ENCODE measurements at places on chromosomes 1 and 21.

- no peaks in the 10 kb centered on the region for H3K36me3 ChIP-seq
- peaks cover 45% of the 10 kb centered on the region for H3K4me1 ChIP-seq
- H3K27ac ChIP-seq: peak overlapping the region; percentile 99
- no peak for DNase-seq
- H3K4me3 ChIP-seq: peak overlapping the region; percentile 80
Measured at GRCh38 chr1:160261556-160261892, 825 bp downstream of the DCAF8 start.

GRCh38 chr1:151277249-151277648 lies 4.8 kb upstream of the ZNF687 start:
- H3K27me3 ChIP-seq: no peaks in the 10 kb centered on the region
- H3K36me3 ChIP-seq: peaks cover 19% of the 10 kb centered on the region

DNA sequence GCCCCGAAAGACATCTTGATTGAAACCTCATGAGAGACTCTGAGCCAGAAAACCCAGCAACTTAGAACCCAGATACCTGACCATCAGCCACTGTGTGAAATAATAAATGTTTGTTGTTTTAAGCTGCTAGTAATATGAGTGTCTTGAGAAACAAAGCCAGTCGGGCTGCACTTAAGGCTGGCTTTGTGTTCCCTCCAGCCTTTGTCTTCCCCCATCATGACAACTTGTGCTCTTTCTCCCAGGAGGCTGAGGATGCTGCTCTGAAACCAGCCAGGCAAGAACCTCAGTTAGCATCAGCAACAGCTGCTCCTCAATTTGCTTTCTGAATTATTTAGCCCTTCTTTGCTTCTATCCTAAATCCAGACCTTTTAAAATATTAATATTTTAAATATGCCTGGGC lies 78.2 kb downstream of the SLC16A1 start:
- H3K4me3 ChIP-seq: no peak overlapping the region
- no peaks in the 10 kb centered on the region for H3K27me3 ChIP-seq
- no peaks in the 10 kb centered on the region for H3K4me1 ChIP-seq
- DNase-seq: no peak
- H3K36me3 ChIP-seq: no peaks in the 10 kb centered on the region
- no peak overlapping the region for H3K27ac ChIP-seq

DNA sequence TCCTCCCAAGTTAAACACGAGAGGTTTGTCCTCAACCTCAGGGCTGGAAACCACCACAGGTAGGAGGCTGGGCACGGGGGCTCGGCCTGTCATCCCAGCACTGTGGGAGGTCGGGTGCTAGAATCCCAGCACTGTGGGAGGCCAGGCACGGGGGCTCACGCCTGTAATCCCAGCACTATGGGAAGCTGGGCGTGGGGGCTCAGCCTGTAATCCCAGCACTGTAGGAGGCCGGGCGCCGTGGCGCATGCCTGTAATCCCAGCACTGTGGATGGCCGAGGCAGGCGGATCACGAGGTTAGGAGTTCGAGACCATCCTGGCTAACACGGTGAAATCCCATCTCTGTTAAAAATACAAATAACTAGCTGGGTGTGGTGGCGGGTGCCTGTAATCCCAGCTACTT lies 6.7 kb upstream of the CDK11A start:
- no peaks in the 10 kb centered on the region for H3K27me3 ChIP-seq
- H3K4me3 ChIP-seq: no peak overlapping the region
- peaks cover 10% of the 10 kb centered on the region for H3K4me1 ChIP-seq
- no peak for DNase-seq
- peaks cover 48% of the 10 kb centered on the region for H3K36me3 ChIP-seq

DNA sequence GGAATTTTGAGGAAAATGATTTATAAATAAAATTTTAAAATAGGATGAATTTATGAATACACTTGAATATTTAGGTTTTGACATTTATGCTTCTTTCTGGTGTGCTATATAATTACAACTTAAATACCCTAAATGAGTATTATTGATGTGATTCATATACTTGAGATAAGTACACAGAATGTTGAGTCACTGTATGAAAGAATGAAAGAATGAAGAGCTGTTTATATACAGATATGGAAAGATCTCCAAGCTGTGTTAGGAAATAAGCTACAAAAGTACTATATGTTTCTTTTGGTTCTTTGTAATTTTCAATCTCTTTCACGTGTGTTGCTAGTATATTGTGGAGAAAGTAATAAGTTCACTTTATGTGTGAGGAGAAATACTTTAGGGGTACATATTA lies 147.2 kb downstream of the RASAL2 start:
- no peak for DNase-seq
- peaks cover 10% of the 10 kb centered on the region for H3K4me1 ChIP-seq
- H3K27ac ChIP-seq: no peak overlapping the region
- no peak overlapping the region for H3K4me3 ChIP-seq

GRCh38 chr1:9376886-9377333 lies 84.2 kb downstream of the SPSB1 start:
- DNase-seq: peak; percentile 78
- H3K27ac ChIP-seq: peak overlapping the region; percentile 32
- H3K4me3 ChIP-seq: peak overlapping the region; percentile 10
- no peaks in the 10 kb centered on the region for H3K36me3 ChIP-seq

DNA sequence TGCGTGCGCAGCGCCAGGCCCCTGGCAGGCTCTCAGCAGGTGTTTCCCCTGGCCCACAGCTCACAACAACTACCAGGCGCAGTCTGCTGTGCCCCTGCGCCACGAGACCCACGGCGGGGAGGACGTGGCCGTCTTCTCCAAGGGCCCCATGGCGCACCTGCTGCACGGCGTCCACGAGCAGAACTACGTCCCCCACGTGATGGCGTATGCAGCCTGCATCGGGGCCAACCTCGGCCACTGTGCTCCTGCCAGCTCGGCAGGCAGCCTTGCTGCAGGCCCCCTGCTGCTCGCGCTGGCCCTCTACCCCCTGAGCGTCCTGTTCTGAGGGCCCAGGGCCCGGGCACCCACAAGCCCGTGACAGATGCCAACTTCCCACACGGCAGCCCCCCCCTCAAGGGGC lies 68.1 kb downstream of the ALPL start:
- no peaks in the 10 kb centered on the region for H3K36me3 ChIP-seq
- H3K27ac ChIP-seq: no peak overlapping the region
- peaks cover 4% of the 10 kb centered on the region for H3K27me3 ChIP-seq
- H3K4me1 ChIP-seq: no peaks in the 10 kb centered on the region

DNA sequence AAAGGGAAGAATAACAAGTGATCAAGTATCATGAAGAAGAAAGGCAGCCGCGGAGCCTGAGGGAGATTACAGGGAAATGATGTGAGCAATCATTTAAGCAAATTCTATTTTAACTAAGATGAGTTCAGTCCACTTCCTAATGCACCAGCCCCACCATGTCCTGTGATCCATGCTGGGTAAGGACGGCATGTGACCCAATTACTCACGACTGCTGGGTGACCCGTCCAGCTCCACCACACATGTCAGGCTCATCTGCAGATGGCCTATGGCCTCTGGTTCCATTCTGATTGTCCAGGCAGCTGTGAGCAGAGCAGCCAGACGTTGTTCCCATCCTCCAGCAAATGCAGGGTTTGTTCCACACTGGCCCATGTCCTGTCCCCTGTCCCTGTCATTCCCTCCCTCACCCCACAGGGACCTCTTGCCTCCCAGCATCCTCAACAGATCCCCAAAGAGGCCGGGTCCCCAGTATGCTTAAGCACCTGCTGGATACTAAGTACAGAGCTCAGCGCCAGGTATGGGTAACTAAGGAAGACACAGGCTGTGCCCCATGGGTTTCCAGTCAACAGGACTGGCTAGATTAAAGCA lies 87.9 kb downstream of the MATN1 start:
- DNase-seq: no peak
- no peaks in the 10 kb centered on the region for H3K36me3 ChIP-seq
- H3K27me3 ChIP-seq: no peaks in the 10 kb centered on the region
- no peak overlapping the region for H3K27ac ChIP-seq
- H3K4me1 ChIP-seq: no peaks in the 10 kb centered on the region
- H3K4me3 ChIP-seq: no peak overlapping the region

GRCh38 chr1:199018471-199019135 lies 379.8 kb downstream of the PTPRC start:
- H3K4me3 ChIP-seq: no peak overlapping the region
- no peaks in the 10 kb centered on the region for H3K4me1 ChIP-seq
- H3K27ac ChIP-seq: no peak overlapping the region
- DNase-seq: no peak
- H3K27me3 ChIP-seq: no peaks in the 10 kb centered on the region
- H3K36me3 ChIP-seq: no peaks in the 10 kb centered on the region

DNA sequence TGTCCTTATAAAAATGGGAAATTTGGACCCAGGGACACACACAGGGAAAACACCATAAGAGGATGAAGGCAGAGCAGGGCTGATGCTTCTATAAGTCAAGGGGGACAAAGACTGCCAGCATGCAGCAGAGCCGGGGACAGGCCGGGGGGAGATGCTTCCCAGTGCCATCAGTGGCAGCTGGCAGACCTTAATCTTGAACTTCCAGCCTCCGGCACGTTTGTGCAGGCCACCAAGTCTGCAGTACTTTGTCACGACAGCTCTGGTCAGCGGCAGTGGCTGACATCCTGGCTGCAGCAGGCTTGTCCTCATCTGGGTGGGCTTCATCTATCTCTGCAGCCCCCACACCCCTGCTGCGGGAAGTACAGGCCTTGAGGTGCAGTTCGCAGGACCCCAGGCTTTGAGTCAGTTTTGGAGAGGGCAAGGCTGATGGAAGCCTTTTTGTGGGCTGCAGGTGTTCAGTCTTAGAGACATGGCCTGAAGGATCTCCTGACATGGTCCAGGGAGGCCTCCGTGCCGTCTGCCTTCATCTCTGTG lies 186.0 kb downstream of the DYRK1A start:
- no peak overlapping the region for H3K4me3 ChIP-seq
- peak overlapping the region; percentile 89 for H3K27ac ChIP-seq
- H3K36me3 ChIP-seq: no peaks in the 10 kb centered on the region
- no peak for DNase-seq
- H3K27me3 ChIP-seq: no peaks in the 10 kb centered on the region

- no peak overlapping the region for H3K4me3 ChIP-seq
- no peak overlapping the region for H3K27ac ChIP-seq
- H3K4me1 ChIP-seq: peaks cover 15% of the 10 kb centered on the region
- no peaks in the 10 kb centered on the region for H3K36me3 ChIP-seq
Measured at GRCh38 chr1:181044449-181044966, 10.7 kb downstream of the MR1 start.

DNA sequence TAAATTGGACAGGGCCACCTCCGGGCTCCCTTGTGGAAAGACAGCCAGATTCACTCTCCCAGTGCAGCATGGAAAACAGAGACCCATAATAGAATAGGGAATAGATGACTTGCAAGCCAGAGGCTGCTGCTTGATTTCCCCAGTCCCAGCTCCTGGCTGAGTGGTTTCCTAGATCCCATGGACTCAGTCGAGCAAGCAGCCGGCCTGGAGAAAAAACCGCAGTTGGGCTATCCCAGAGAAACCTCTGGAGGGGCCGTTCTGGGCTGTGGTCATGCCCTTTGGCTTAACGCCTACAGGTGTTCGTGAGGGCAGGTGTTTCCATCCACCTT lies 61.7 kb downstream of the ELK4 start:
- DNase-seq: no peak
- no peaks in the 10 kb centered on the region for H3K4me1 ChIP-seq
- no peak overlapping the region for H3K27ac ChIP-seq
- no peaks in the 10 kb centered on the region for H3K36me3 ChIP-seq
- no peaks in the 10 kb centered on the region for H3K27me3 ChIP-seq

GRCh38 chr1:62437273-62437940 lies 558 bp downstream of the USP1 start:
- H3K27me3 ChIP-seq: no peaks in the 10 kb centered on the region
- peaks cover 33% of the 10 kb centered on the region for H3K4me1 ChIP-seq
- DNase-seq: peak; percentile 51
- H3K36me3 ChIP-seq: no peaks in the 10 kb centered on the region

GRCh38 chr1:2344121-2344681 lies 47.2 kb downstream of the MORN1 start:
- H3K27me3 ChIP-seq: no peaks in the 10 kb centered on the region
- H3K36me3 ChIP-seq: no peaks in the 10 kb centered on the region
- no peak overlapping the region for H3K4me3 ChIP-seq
- DNase-seq: peak; percentile 43
- no peak overlapping the region for H3K27ac ChIP-seq

DNA sequence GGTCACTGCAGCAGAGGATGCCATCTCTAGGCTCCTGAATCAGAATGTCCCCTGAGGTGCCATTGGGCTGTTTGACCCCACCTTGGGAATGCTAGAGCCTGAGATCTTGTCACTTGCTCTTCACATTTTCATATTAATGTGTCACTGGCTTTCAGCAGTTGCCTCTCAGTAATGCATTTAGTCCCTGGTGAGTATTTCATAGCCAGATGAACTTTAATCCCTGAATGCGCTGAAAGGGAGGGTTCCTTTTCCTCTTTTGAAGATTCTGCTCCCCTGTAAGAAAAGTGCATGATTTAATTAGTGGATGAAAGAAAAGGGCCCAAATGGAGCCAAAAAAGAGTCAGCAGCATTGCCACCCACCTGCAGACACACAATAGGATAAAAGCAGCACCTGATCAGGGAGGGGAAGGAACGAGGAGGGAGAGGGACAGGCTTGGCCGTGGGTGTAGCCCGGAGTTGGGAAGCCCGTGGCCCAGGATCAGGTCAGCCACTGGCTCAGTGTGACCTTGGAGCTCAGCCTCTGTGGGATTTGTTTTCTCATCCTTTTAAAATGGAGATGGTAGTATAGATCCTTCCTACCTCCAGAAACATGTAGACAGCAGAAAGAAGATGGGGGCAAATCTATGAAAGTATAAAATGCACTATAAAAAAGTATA lies 31.1 kb downstream of the ROR1 start:
- H3K27me3 ChIP-seq: no peaks in the 10 kb centered on the region
- DNase-seq: no peak
- no peaks in the 10 kb centered on the region for H3K36me3 ChIP-seq
- H3K27ac ChIP-seq: no peak overlapping the region
- H3K4me3 ChIP-seq: no peak overlapping the region
- H3K4me1 ChIP-seq: peaks cover 2% of the 10 kb centered on the region

- H3K27me3 ChIP-seq: no peaks in the 10 kb centered on the region
- H3K27ac ChIP-seq: peak within 1 kb of the TSS; percentile 79
- no peaks in the 10 kb centered on the region for H3K36me3 ChIP-seq
- peak; percentile 49 for DNase-seq
- H3K4me1 ChIP-seq: peaks cover 8% of the 10 kb centered on the region
- H3K4me3 ChIP-seq: peak within 1 kb of the TSS; percentile 73
Measured at GRCh38 chr1:36306210-36306901, at the start of gene SH3D21. Gene SH3D21, plus strand, starts transcription at chr1:36306368. Its CDS starts 53 bp downstream, at chr1:36306421.

- no peak overlapping the region for H3K4me3 ChIP-seq
- H3K36me3 ChIP-seq: no peaks in the 10 kb centered on the region
Measured at GRCh38 chr1:89837036-89837481, 16.2 kb downstream of the LRRC8D start.

DNA sequence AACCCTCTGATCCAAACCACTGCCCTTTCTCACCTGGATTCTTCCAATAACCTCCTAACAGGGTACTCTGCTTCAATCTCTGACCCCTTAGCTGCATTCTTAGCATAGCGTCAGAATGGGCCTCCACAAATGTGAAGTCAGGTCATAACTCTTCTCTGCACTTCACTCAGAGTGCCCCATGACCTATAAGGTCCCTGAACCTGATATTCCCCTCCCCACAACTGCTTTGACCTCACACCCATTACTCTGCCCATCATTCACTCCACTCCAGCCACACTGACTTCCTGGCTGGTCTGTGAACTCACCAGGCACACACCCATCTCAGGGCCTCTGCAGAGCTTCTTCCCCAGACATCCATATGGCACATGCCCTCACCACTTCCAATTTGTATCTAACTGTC lies 141.9 kb downstream of the ZNF281 start:
- no peak overlapping the region for H3K27ac ChIP-seq
- DNase-seq: no peak
- no peaks in the 10 kb centered on the region for H3K27me3 ChIP-seq
- no peaks in the 10 kb centered on the region for H3K4me1 ChIP-seq
- no peaks in the 10 kb centered on the region for H3K36me3 ChIP-seq

GRCh38 chr21:37970548-37970947 lies 54.3 kb upstream of the KCNJ6 start:
- no peak for DNase-seq
- H3K36me3 ChIP-seq: no peaks in the 10 kb centered on the region
- no peak overlapping the region for H3K4me3 ChIP-seq
- H3K27me3 ChIP-seq: no peaks in the 10 kb centered on the region
